D341Med (cell line): ENCODE measurements at places on chromosomes 6 and 20.
A peak's percentile ranks its signal among the peaks of the same experiment; 100 is the strongest.

DNA sequence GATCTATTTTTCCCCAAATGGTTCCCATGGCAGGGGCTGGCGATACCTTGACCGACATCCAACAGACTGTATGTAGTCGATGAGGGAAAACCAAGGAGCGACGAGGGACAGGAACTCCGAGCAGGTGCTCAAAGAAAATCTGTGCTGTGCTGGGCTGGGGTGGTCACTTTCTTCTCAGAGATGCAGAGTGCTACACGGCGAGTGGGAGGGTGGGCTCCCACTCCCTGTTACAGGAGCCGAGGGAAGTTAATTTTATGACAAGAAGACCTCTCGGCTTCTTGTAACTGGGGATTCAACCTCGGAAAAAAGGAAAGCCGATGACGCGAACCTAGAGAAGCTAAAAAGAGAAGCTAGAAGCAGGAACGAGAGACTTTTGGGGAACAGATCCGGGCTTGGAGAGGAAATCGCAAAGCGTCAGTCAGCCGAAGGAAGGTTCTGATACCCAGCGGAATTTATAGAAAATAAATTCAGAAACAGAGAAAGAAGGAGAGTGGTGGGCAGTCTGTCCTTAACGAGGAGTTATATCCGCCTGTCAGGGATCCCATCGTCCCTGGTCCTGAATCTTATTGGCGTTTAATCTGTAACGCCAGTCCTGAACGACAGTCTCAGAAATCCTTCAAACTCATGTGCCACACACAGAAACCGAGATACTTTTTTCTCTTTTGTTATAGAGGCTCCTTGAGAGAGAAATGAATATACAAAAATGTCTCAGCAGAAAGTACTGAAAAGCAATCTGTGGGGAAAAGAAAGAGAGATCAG is 84.6 kb upstream of the ZNF322 start:
- peak; percentile 20 for DNase-seq

DNA sequence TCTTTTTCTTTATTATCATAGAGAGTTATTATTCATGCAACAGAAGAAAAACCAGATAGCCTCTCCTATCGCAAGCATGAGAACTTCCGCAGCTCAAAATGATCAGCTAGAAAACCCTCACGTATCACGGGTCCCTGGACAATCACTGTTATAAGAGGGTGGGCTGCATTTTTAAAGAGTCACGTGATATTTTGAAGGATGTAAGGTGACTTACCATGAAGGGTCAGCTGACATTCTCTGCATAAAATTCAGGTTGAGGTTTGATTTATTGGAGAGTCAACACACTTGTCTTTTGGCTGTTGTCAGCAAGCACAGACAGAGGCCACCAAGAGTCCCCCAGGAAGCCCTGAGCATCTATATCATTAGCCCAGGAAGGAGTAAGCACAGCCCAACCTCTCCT is 39.5 kb downstream of the ID4 start:
- no peak for DNase-seq

DNA sequence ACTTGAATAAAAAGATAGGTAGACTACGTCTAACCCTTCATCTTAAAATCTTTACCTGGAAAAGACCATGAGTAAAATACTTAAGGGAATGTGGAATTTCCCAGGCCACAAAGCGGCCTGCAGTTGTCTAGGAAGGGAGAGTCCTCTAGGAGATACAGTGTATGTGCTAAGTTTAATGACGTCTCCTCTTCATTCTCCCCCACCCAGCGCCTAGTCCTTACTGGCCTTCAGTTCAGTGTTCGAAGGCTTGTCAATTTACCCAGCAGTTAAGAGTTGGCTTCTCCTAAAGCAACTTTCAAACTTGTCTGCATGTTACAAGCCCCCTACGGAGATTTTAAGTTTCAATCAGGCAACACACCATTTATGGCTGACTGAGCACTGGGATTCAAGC is 35.2 kb downstream of the HFE start:
- DNase-seq: no peak

DNA sequence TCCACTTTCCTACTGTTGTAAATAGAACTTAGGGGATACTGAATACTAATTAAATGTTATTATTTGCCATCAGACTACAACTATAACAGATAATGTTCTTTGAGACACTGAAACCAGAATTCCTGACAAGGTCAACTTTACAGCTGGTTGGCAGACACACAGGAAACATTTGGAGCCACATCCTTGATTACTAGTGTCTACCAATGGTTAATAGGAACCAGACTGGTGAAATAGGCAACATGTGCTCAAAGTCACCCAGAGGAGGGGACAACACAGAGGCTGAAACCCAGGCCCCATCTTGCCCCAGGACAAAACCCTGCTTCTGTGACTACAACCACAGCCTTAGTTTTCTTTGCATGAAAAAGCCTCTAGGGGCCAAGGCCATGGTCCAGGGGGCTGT is 47.8 kb upstream of the NT5E start:
- no peak for DNase-seq

GRCh38 chr20:22720206-22720605 is 135.8 kb upstream of the FOXA2 start:
- DNase-seq: no peak
